ENCODE measurements at places on chromosomes 3 and 15.

DNA sequence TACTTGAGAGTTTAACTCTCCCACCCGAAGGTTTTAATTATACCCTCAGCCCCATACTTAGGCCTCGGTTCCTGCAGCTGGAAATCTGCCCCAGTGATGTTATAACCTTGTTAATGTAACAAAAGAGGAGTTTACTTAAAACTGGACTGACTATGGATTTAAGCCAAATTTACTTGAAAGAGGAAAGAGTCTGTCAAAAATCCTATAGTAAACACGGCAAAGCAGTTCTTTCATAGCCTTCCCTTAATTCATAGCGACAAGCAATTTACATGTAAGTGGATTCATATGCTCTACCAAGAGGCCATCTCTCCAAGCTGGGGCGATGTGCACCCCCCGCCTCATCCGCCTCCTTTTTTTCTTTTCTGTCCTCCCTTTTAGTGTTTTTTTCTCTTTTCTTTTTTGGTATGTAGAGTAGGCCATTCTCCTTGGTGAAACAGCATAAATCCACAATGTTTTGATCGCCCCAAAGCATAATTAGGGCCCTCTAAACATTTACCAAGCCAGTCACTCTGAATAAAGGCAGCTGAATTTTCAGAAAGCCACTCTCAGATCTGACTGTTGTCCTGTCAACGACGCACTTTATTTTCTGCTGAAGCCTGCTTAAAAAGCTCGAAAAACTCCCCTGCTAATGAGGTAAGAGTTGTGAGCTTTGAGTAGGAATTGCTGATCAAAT, 373.1 kb upstream of the WNT5A start:
- DNase-seq, result peak; percentile 71

DNA sequence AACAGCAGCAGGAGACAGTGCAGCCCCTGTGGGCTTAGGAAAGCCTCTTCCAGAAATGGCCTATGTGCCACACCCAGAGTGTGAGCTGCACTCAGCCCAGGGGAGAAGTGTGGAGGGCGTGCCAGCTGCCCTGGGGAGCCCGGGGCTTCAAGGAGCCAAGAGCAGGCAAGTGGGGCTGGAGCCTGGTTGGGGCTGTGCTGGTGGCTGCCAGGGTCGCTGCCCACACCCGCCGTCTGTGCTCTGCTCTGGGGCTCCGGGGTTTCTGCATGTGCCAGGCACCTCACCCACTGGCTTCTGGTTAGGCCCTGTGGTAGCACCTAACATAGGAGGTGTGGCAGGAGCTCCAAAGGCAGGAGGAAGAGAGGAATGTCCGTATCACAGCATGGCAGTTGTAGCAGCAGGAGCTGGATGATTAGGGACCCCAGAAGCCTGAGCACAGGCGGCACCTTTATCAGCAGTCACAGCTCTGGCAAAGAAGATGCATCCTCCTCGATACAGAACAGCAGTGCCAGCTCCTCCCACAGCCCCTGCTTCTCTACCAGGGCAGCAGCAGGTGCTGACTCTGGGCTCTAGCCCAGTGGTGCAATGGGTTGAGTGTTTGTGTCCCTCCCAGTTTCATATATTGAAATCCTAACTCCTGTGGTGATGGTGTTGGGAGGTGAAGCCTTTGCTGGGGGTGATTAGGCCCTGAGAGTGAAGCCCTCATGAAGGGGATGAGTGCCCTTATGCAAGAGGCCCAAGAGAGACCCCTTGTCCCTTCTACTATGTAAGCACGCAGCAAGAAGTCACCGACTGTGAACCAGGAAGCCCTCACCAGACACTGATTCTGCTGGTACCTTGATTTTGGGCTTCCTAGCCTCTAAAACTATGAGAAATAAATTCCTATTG, 70.0 kb upstream of the KLF13 start:
- DNase-seq, result no peak

- no peak for DNase-seq
Observed at GRCh38 chr3:183285828-183286457, 32.9 kb downstream of the B3GNT5 start.

DNA sequence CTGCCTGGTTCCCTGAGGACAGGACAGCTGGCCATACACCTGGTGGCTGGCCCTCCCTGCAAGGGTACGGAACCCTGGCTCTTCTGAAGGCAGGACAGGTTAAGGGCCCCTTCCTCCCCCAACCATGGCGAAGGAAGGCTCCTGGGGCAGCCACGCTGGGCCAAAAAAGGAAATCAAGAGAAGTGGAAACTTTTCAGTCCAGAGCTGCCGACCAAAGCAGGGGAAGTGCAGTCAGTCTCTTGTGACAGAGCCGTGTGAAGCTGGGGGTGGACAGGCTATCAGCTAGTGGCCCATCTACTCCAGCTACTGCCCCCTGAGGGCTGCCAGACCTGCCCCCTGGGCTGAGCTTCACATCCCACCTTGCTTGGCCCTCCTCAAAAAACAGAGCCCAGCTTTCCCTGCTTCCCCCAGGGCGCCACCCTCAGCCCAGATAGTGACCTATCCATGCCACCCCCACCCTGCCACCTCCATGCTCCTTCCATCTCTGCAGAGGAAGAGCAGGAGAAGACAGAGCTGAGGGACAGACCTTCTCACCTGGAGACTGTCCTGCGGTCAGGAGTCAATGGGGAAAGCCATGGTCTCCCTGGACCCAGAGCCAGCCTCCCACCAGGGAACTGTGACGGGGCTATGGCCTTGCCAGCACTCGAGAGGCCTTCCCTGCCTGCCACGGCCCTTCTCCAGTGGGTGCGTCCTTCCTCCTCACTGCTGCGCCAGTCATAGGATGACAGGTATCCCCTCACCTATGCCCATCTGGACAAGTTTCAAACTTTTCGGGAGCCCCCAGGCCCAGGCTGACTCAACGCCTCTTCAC, 4.6 kb downstream of the SEMA7A start:
- DNase-seq, result no peak

GRCh38 chr3:36868614-36869436, 76.0 kb downstream of the TRANK1 start:
- peak; percentile 89 for DNase-seq

DNA sequence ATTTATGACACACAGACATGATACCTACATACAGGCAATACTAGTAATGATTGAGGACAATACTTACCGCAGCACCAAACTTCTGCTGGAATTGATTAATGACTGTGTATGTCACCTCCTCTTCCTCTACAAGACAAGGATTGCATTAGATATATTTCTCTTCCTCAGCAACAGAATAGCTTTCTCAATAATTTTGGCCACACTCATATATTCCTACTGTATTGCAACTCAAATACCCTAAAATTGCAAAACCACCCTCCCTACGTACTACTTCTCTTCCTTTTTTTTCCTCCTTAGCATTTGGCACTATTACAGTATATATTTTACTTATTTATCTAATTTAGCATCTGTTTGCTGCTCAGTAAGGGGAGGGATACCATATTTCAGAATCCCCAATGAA, 14.8 kb downstream of the EXD1 start:
- no peak for DNase-seq

DNA sequence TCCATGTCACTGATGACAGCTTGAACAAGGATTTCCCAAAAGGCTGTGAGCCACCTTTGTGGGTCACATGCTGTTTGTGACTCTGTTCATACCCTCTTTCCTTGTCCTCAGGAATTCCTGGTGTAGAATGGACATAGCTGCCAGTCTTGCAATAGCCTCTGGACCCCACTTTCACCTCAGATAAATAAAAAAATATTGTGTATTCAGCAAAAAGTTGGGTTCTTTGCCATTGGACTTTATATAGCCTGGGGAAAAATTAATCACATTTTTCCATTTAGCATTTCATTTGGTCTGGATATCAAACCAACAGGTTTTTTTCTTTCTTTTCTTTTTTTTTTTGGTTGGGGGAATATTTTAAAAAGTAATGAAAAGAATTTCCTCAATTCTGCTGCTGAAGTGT, 144.8 kb downstream of the PDCD6IP start:
- no peak for DNase-seq

DNA sequence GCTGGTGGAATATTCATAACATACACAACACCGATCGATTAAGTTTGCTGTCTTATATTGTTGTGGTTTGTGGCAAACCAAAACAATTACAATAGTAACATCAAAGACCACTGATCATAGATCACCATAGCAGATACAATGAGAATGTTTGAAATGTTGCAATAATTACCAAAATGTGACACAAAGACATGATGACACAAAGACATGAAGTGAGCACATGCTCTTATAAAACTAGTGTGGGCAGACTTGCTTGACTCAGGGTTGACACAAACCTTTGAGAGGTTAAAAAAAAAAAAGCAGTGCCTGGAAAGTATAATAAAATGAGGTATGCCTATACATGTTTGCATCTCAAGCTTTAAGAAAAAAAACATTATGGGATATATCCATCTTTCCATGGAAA, 130.3 kb downstream of the NR1I2 start:
- no peak for DNase-seq

DNA sequence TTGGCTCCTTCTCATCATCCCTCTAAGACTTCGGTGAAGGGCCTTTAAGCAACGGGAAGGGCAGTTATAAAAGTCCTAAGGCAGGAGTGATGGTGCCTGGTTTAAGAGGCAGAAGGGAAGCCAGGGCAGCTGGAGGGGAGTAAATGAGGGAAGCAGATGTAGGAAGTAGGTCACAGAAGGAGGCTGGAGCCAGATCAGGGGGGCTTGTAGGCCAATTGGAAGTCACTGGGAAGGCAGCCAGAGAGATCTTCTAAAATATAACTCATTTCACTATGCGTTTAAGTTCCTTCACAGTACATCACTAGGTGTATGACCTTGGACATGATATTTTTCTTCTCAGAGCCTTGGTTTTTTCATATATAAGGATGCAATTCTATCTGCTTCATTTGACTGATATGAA, 94.7 kb downstream of the MYH15 start:
- DNase-seq, result peak; percentile 46

GRCh38 chr3:196569003-196569516, 600 bp downstream of the FBXO45 start:
- DNase-seq, result peak; percentile 59

DNA sequence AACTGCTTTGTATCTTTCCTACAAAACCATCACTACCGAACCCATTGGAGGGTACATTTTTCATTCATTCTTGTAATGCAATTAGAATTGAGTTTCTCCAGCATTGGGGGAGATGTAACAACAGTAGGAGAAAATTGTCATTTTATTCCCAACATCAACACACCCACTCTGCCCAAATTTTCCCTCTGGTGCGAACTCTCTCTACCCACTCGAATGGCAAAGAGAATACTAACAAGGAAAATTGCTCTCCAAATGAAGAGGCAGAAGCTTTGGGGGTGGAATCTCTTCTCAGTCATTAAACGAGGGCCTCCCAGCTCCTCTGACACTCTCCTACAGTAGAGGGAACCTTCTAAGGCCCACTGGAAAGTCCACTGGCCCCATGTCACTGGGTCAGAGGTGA, 135.7 kb downstream of the MEGF11 start:
- DNase-seq, result no peak

DNA sequence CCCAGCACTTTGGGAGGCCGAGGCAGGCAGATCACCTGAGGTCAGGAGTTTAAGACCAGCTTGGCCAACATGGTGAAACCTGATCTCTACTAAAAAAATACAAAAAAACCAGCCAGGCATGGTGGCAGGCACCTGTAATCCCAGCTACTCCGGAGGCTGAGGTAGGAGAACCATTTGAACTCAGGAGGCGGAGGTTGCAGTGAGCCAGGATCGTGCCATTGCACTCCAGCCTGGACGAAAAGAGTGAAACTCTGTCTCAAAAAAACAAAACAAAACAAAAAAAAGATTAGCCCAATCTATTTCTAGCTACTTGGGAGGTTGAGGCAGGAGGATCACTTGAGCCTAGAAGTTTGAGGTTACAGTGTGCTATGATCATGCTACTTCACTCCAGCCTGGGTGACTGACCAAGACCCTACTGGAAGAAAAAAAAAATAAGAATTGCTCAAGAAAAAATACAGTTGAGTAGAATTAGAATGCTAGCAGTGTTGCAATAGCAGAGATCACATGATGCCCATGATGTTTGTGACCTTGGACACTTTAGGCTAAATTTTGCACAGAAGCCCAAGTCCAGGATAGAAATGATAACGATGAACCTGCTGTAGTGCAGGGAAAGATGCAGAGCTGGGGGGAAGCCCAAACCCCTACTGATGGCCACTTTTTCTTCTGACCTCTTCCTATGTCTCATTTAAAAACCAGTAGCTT, 162.2 kb downstream of the LPP start:
- DNase-seq, result no peak

- DNase-seq, result no peak
Observed at GRCh38 chr3:128803307-128803706, 76.1 kb upstream of the ACAD9 start.

DNA sequence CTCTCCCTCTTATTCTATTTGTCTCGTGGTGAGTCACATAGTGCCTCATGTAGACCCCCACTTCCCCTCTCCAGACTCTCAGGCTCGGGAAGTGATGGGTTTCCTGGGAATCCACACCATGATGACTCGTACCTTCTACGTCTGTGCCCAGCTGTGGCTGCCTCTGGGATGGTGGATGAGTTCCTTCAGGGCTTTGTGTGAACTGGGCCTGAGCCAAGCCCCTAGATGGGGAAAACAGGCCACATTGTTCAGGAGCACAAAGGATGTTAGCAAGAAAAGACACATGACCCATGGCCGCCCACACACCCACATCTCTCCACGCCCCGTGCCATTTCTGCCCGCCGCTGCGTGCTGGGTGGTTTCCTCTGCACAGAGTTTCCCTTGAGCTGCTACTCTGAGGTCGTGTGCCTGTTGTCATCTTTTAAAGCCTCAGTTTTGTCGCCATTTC, 10.5 kb downstream of the ISG20 start:
- DNase-seq, result peak; percentile 15

- DNase-seq, result no peak
Observed at GRCh38 chr15:38088971-38089370, 154.5 kb downstream of the TMCO5A start.

DNA sequence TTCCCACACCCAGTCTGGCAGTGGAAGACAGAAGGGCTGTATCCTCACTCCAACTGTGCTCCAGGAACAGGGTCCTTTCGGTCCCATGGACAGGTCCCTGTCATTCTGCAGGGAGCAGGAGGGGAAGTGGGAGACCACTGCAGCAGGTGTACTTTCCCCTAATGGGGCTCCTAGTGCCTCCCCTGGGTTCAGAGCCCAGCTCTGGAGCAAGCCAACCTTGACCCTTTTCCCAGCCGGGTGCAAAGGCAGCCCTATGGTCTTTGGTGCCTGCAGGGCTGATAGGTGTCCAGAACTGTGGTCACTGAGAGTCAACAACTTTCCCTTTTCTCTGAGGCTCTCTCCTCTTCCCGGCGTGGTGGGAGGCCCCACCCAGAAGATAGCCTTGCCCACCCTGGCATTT, 26.8 kb downstream of the MAGEF1 start:
- no peak for DNase-seq

- DNase-seq, result peak; percentile 53
Observed at GRCh38 chr3:17055374-17056276, 170.9 kb downstream of the PLCL2 start.

GRCh38 chr3:29291260-29291981, 10.6 kb downstream of the RBMS3 start:
- DNase-seq, result no peak

- peak; percentile 51 for DNase-seq
Observed at GRCh38 chr15:45704329-45705249, 69.8 kb downstream of the SQOR start.

Measured in eye (tissue), 1 donor.